Fibroblast of skin of right biceps (primary cell): ENCODE measurements at places on chromosomes 7 and 10.

GRCh38 chr7:77157446-77157845 is 35.0 kb downstream of the CCDC146 start:
- no peak for DNase-seq

- no peak for DNase-seq
Measured at GRCh38 chr10:23094786-23095403, 484 bp upstream of the MSRB2 start.

DNA sequence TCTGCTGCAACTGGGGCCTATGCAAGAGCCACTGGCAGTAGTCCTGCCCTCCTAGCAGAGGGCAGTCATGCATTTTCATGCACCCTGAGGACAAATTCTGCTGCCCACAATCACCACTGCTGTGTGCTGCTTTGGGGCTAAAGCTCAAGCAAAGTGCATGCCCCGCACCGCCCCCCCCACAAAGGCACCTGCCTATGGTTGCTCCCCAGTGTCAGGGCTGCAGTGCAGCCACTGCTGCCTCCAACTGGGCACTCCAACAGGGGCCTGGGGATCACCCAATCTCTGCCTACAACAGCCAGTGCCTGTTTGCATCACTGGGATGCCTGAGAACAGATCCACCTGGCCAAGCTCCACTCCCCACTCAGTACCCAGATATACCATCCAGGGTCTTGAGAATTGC is 417.0 kb downstream of the HTR7 start:
- no peak for DNase-seq

DNA sequence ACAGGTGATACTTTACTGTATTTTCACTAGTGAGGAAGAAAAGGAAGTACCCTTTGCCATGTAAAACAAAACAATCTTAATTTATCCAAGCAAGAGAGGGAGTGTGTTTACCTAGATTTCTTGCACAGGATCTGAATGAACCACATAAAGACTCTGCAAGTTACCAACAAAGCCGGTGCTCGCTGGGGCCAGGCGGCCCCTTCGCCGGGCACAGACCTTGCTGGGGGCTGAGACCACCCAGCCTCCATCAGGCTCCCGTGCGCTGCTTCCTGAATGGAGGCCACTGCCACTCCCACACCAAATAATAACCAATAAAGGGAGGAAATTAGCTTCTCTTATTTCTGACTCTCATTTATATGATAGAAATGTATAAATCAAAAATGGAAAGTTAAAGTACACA is 625.0 kb upstream of the ADARB2 start:
- DNase-seq: no peak

DNA sequence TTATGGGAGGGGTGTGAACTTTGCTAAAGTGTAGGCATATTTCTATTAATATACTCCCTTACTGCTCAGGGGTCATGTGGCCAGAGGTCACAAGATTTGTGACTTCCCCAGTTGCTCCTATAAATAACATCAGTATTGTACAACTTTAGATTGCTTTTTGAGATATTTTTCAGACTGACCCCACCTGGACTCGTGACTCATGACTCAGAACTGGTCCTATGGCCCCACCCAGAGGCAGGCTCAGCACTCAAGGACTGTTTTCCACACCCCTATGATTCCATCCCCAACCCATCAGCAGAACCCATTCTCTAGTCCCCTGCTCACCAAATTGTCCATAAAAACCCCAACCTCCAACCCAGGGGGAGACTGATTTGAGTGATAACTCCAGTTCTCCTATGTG is 2.7 kb upstream of the CUL2 start:
- DNase-seq: no peak

DNA sequence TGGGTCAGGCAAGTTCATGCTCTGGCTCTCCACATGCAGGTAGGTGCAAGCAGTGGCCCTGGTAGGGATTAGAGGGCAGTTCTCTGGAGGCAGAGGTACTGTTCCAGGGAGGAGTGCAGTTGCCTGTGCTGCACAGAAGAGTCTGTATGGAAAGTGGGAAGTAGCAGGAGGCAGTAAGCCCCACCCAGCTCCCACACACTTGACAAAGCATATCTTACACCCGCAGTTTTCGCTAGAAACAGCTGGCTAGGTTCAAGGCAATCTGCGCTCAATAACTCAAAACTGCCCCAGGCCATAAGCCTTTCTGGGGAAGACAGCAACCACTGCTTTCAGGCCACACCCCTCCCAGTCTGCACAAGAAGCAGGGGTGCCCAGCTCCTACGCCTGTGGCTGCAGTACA is 33.1 kb upstream of the ARMC3 start:
- DNase-seq: no peak
